NCI-H2171 treated with DMSO at 0.1 percent for 48 hours (cell line): ENCODE measurements at places on chromosomes 16 and 17.

DNA sequence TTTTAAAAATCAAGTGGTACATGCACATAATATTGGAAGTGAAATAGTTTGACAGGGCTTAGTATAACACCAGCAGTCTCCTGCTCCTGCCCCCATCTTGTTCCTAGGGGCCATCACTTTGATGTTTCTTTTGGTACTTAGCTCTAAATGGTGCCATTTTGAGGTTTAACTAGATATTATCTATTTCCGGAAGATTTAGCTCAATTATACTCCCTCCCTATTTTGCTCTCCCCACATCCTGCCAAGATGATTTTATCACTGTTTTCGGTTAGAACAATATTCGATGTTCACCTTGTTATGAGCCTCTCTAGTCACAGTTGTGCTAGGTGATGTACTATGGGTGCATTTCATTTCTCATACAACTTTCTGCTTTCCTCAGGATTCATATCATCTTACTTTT, 20.0 kb upstream of the SLC35G3 start:
- no peak for DNase-seq

DNA sequence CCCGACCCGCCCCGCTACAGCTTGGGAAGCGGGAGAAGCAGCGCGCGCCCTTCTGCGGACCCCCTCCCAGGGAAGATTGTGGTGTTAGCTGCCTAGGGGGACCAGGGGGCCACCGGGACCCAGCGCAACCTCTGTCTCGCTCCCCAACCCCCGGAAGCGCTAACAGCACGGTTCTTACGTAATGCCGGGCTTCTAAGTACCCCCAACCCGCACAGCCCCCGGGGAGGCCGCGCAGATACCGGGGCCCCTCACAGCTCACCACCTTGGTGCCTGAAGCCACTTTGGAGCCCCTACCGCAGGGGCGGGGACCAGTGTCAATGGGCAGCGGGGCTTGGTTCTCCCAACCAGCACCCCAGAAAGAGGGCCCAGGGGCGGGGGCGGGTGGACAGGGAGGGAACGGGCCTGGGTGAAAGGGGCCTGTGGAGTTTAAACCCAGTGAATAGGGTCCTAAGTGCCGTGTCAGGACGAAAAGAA, 348 bp downstream of the MPP2 start:
- DNase-seq = no peak

- DNase-seq = no peak
Observed at GRCh38 chr17:39706921-39707337, 7.1 kb downstream of the ERBB2 start.

DNA sequence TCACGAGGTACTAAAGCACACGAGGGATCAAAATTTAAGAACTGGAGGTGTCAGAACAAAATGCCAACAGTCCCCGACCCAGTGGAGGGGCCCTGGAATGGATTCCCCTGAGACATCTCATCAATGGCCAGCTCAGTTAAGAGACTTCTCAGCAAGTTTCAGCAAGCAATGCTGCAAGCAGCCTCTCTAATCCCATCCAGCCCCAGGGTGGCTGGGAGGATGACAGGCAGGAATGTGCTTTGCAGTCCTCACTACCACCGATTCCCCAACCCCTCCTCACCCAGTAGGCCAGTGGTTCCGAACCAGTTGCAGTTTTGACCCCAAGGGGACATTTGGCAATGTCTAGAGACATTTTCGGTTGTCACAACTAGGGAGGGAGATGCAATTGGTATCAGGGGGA, 8.7 kb downstream of the GPRC5B start:
- no peak for DNase-seq
